ENCODE measurements at places on chromosomes 6 and 20.

GRCh38 chr6:29708432-29709179 is 14.6 kb upstream of the HLA-F start:
- no peak for DNase-seq

DNA sequence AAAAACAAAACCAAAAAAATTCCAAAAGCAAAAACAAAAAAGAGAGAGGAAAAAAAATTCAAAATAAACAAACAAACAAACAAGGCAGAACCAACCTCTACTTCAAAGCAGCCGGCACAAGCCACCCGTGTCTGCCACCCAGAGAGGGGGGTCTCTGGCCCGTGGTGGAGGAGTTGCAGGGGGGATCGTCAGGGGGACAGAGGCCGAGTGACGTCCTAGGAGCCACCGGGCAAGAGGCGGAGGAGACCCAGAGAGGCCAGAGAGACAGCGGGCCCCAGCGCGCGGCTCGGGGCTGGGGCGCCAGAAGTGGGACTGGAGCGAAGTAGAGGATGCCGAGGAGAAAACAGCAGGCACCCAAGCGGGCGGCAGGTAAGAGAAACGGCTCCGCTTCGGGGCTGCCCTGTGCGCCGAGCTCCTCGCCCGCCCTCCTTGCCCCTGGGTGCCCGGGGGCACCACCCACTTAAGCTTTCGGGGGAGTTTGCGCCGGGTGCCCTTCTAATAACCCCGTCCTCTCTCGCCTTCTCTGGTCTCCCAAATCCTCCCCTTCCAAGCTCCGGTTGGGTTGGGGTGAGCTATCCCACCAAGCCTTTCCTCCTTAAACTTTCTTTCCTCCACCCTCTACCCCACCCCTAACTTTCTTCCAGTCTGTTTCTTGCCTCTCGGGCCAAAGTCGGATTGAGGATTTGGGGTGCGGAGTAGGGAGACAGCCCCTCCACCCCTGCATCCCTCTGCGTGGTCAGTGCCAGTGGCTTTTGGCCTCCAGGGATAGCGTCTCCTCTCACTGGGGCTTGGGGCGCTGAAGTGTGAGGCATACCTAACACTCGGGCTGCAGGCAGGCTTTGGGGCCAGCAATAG is 1.0 kb downstream of the TSHZ2 start:
- DNase-seq: peak; percentile 48

DNA sequence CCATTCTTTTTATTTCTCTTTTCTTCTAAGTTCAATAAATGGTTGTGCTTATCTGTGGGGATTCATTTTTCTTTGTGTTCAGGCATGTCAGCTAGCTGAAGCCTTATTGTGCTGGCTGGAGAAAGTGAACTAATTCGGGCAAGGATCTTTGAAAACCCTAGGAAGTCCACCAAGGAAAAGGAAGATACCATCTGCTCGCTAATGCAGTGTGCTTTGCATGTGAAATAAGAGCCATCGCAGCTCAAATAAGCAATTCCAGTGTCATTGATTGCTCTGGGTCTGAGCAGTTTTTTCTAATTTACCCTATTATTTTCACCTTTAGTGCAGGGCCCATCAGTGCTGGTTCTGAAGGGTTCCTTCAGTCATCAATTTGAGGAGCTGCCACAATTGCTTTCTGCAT is 309.4 kb upstream of the SOX4 start:
- DNase-seq: no peak

GRCh38 chr6:15087186-15087589 is 158.7 kb upstream of the JARID2 start:
- DNase-seq: no peak

DNA sequence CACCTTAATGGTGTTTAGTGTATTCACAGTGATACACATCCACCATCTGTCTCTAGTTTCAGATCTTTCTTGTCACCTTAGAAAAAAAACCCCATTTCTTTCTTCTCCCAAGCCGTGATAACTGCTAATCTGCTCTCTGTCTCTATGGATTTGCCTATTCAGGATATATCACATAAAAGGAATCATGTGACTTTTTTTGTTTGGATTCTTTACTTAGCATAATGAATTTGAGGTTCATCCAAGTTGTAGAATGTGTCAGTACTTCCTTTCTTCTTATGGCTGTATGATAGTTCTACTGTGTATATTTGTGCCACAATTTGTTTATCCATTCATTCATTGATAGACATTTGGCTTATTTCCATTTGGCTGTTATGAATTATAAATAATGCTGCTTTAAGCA is 57.1 kb downstream of the ITCH start:
- no peak for DNase-seq

GRCh38 chr20:63705232-63706026 is 2.3 kb downstream of the ARFRP1 start:
- no peak for DNase-seq

DNA sequence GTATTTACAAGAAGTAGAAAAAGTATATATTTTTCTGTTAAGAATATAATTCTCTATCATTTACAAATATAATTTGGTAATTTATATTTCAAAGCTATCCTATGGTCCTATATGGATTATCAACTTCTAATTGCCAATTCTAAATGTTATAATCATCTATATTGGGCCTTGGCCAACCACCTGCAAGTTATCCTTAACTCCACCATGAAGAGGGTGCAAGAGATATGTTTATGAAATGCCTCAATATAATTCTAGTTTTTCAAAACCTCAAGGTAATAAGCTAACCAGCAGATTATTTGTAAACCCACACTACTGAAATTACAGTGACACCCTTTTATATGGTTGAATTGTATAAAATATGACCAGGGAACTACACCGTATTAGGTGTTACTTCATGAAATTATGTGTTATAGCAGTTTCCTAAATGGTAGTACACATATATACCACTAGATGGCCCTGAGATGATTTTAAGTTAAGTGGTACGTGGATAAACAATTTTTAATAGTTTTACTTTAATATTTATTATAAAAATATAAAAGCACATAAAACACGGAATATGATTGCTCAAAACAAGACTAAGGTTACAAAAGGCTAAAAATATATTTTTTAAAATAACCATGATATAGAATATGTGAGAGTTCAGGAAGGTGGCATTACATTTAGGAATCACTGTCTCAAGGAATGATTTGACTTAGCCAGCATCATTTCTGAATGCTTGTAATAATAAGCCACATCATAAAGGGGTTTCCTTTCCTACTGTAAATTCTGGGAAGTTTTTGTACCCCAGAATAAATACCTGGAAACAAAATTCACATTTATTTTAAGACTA is 9.8 kb upstream of the PNISR start:
- no peak for DNase-seq

- no peak for DNase-seq
Measured at GRCh38 chr6:142706210-142706609, 238.8 kb downstream of the HIVEP2 start.

DNA sequence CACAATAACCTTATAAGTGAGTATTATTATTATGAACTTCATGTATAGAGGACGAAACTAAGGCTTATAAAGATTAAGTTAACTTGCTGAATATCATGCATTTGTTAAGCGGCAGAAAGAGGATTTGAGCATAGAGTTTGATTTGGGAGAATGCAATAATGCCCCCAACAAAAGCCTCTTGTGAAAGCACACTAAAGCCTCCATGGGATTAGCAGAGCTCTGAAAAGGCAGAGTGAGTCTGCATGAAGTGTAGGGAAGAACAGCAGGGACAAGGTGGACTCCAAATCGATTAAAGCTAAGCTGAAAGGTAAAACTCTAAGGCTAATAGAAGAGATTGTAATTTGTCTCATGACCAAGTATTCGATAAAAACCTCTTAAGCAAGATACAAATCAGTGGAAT is 100.3 kb downstream of the SH3BGRL2 start:
- DNase-seq: no peak

GRCh38 chr6:28585335-28585734 is 59.7 kb downstream of the GPX5 start:
- DNase-seq: no peak

- no peak for DNase-seq
Measured at GRCh38 chr6:96466147-96466863, 55.3 kb upstream of the UFL1 start.

- DNase-seq: no peak
Measured at GRCh38 chr6:119713903-119714302, 364.3 kb upstream of the MAN1A1 start.

DNA sequence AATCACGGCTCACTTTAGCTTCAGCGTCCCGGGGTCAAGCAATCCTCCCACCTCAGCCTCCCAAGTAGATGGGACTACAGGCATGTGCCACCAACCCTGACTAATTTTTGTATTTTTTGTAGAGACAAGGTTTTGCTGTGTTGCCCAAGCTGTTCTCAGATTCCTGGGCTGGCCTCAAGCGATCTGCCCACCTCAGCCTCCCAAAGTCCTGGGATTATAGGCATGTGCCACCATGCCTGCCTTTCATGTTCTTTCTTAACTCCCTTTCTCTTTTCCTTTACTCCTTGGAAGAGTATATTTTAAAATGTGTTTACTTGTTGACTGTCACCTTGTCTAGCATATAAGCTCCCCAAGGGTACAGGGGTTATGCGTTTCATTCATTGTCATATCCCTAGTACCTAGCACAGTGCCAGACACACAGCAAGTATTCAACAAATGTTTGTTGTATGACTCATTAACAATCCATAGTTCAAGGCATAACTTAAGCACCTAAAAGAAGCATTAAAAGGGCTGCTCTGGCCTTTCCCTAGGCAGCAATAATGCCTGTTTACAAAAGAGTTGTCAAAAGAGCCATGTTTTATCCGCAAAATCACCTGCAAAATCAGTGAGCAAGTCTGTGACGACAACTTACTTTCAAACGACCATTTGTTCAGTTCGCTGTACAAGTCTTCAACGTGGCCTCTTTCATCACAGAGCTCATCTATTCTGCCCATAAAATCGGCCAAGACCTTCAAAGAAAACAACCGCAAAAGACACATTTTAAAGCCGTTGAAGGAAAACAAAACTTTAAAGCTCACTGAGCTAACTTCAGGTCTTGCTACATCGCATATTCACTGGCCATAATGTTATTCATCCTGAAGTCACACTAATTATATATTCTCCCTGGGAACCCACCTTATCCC is 4.6 kb downstream of the CYP24A1 start:
- no peak for DNase-seq

GRCh38 chr6:123520217-123520616 is 116.5 kb downstream of the TRDN start:
- no peak for DNase-seq

DNA sequence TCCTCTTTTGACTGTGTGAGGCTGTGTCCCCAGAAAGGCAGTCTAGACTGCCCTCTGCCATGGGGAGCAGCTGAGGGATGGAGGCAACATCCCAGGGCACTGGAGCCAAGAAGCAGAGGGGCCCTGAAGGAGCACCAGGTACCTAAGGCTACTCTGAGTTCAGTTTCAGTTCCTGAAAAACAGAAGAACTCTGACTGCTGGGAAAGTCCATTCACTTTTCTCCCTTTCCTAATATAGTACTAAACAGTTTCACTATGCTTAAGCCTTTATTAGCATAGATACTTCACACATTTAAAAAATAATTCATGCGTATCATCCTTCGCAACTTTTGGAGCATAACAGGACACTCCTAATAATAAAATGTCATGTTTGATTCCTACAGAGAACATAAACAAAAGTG is 130.0 kb downstream of the FOXC1 start:
- DNase-seq: no peak

DNA sequence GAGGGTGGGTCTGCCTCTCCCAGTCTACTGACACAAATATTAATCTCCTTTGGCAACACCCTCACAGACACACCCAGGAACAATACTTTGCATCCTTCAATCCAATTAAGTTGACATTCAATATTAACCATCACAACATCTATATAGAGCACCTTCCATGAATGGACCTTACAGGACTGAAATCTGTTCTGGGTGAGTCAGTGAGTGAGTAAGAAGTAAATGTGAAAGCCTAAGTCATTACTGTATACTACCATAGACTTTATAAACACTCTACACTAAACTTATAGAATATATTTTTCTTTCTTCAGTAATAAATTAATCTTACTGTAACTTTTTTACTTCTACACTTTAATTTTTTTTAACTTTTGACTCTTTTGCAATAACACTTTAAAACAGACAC is 993.8 kb upstream of the MAP3K7 start:
- DNase-seq: no peak

GRCh38 chr6:125114248-125114858 is 39.2 kb upstream of the TPD52L1 start:
- DNase-seq: peak; percentile 73

- DNase-seq: peak; percentile 82
Measured at GRCh38 chr20:10034717-10035571, at the start of gene ANKEF1. TSS of gene ANKEF1 (plus strand) at chr20:10034987. CDS start at chr20:10038302, 3,315 bp downstream.

DNA sequence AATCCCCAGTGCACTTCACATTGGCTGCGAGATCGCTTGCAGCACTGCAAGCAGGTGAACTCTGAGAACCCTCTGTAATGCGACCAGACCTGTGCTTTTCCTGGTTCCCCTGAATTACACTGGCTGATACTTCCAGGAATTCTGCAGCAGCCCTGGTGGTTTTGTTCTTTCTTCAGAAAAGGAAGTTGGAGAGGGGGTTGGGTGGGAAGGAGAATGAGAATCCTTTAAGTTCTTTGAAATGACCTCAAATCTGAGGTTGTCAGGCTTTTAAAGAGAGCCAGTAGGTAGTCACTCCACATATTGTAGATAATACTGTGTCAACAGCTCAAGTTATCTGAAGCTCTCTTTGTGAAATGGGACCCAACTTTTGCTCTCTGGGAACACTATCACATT is 62.4 kb downstream of the GCNT2 start:
- DNase-seq: no peak

- no peak for DNase-seq
Measured at GRCh38 chr6:169880516-169880915, 129.1 kb downstream of the ERMARD start.

- no peak for DNase-seq
Measured at GRCh38 chr6:20126102-20126752, 86.0 kb downstream of the MBOAT1 start.

DNA sequence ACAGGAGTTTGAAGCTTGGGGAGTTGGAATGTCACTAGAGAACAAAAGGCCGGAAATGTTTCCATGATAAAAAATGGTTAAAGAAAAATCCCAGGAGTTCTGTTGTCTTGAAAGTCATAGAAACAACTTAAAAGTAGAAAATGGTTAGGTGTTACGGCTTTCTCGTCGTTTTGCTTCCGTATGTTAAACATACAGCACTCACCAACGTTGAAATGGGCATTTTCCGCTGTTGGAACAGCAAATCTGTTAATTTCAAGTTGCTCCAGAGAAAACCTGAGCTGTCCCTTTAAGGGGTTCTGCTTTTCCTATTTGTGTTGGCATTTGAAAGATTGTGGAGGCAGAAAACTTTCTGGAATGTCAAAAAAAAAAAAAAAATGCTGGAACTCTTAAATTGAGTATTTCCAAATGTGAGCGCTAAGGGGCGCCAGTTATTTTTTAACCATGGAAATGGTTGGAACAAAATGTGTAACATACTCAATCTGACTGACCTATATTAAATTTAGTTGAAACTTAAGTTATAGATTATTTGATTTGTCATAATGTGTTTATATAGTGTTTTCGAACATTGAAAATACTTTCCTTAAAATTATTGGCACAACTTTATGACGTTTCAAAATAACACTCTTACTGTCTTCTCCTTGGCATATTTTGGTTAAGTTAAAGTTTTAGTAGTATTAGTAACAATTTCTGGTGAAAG is 2.2 kb downstream of the QKI start:
- peak; percentile 76 for DNase-seq

DNA sequence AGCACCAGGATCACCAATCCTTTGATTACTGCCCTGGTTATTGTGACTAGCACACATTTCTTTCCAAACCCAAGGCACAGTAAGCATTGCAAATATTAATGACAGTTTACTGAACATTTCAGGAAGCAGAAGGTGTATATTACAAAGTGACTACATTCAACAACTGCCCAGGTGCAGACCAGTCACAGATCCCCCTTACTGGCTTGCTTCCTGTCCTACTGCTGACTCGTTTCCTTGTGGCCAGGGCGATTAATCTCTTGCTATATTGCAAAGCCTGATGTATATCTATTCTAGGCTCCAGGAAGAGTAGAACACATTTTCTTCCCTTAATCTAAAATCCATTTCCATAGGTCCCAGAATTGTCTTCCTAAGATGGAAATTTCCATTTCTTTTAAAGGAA is 77.2 kb upstream of the EPHA7 start:
- no peak for DNase-seq

All from adrenal gland (tissue), 19 donors.